Effector memory CD8-positive, alpha-beta T cell (primary cell): ENCODE measurements at places on chromosomes 11 and 22.

GRCh38 chr11:14625586-14626205, 17.9 kb upstream of the PDE3B start:
- DNase-seq = no peak

GRCh38 chr11:126354631-126355323, 709 bp upstream of the ST3GAL4 start:
- DNase-seq = no peak

DNA sequence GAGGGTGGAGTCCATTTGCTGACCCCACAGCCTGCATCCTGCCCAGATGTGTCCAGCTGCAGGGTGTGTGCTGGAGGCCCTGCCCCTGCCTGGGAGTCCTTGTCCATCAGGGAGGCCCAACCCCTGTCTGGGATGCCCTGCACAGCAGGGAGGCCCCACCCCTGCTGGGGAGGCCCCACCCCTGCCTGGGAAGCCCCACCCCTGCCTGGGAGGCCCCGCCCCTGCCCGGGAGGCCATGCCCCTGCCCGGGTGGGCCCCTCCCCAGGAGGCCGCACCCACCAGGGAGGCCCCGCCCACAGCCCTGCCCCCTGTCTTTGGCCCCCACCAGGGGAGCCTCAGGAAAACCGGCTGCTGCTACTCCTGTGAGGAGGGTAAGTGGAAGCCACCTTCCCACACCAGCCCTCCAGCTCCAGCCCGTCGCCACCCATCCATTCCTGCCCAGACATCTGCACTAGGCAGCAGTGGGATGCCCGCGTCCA, 37.2 kb downstream of the MUC5B start:
- no peak for DNase-seq

DNA sequence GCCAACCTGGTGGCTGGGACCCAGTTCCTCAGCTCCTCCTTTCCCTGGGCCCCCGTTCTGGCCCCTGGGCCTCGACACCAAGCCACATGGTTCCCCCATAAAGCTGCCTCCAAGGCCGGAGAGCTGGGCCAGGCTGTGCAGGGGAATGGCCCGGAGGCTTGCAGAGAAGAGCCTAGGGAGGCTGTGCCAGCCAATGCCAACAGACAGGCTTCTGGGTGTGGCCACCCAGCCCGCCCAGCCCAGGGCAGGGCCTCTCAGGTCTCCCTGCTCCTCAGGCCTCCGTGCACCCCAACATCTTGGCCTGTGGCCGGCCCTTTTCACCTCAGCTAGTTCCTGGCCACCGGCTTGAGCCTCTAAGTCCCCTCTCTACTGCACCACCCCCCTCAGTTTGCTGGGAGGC, 17.4 kb upstream of the FLRT1 start:
- no peak for DNase-seq

DNA sequence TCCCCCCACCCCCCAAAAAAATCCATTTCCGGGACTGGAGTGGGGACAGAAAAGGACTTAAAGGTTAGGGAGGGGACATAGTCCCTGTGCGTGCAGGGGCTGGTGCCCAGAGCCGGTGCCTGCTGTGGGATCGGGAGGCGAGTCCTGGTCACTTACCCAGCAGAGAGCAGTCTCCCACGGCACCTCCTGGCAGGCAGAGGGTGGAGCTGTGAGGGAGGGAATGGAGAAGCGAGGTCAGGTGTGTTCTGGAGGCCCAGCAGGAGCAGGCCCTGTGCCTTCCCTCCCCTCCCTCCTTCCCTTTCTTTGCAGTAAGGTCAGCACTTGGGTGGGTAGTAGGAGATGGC, 28.4 kb downstream of the SHANK3 start:
- no peak for DNase-seq

GRCh38 chr11:97610854-97611253, 1221.0 kb downstream of the JRKL start:
- no peak for DNase-seq

DNA sequence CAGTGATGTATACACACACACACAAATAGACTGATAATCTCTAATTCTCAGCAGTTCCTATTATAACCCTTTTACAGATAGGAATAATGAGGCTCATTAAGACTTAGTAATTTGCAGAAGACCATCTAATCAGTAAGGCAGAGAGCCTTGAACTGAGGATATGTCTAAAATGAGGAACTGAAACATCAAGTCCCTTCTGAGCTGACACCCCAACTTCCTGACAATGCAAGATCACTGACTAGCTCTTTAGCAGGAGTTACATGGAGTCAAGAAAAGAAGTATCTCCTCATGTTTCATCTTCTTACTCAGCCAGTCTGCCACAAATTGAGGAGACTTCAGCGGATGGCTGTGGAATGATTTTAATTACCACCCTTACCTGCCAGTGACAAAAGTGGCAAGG, 193.0 kb downstream of the MSANTD4 start:
- no peak for DNase-seq

DNA sequence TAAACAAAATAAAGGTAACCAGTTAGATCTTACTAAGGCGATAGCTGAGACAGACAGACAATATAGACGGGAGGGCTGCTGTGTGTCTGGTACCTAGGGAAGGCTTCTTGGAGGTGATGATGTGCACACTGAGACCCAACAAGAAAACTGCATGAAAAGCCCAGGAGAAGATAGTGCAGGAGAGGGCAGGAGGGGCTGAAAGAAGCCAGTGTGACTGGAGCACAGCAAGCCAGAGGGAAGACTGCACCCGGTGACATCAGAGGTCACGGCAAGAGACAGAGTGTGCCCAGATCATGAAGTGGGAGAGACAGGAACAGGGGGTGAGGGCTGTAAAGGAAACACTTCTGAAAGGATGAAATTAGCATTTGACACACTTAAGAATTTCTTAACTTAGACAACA, 266.3 kb downstream of the BRD1 start:
- DNase-seq = no peak

- DNase-seq = no peak
These were observed 69.9 kb downstream of the SLC5A12 start for GRCh38 chr11:26651916-26652315.

- DNase-seq = no peak
These were observed 36.8 kb downstream of the YAP1 start for GRCh38 chr11:102147015-102147414.

- no peak for DNase-seq
These were observed 1272.6 kb downstream of the BRD1 start for GRCh38 chr22:48554893-48555572.
